ENCODE measurements at places on chromosomes 3 and 15.

DNA sequence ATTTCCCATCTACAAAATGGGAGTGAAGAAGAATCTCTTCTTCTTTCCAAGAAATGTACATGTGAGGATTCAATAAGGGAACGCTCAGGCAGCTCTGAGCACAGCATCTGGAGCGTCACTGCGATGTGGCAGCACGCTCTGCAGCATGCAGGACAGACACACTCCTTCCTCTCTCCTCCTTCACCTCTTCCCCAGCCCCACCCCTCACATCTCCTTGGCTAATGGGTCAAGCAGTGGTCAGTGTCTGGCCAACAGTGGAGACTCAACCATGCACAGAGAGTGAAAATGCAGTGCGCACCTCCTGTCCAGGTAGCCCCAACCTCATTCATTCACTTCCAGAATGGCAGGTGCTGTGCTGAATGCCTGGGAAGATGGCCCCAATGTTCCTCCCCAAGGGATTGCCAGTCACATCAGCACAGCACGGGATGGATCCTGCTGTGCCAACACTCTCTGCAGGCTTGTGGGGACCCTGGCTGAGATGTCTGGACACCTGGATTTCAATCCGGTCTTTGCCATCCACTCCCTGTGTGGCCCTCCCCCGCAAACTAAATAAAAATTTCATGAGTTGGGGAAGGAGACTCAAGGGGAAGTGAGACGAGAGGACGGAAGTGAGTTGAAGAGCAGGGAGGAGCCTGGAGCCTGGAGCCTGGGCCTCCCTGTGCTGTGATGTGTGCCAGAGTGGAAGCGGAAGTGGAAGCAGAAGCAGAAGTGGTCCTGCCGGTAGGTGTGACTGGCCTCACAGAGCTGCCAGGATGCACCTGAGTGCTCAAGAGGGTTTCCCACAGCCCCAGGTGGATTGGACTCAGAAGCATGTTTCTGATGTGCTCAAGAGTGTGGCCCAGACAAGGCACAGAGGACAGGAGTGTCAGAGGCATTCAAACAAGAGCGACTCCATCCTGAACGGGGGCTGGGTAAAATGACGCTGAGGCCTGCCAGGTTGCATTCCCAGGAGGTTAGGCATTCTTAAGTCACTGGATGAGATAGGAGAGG, 163.9 kb downstream of the SMAD6 start:
- no peaks in the 10 kb centered on the region for H3K36me3 ChIP-seq
- H3K4me1 ChIP-seq, result no peaks in the 10 kb centered on the region
- H3K27me3 ChIP-seq, result no peaks in the 10 kb centered on the region
- no peak overlapping the region for H3K27ac ChIP-seq
- no peak overlapping the region for H3K4me3 ChIP-seq
- no peak for DNase-seq

- H3K27me3 ChIP-seq, result no peaks in the 10 kb centered on the region
- no peak overlapping the region for H3K4me3 ChIP-seq
- peaks cover 12% of the 10 kb centered on the region for H3K4me1 ChIP-seq
- DNase-seq, result no peak
- no peak overlapping the region for H3K27ac ChIP-seq
- H3K36me3 ChIP-seq, result no peaks in the 10 kb centered on the region
These were observed 49.0 kb downstream of the CLDN11 start for GRCh38 chr3:170467571-170468147.

- H3K27me3 ChIP-seq, result no peaks in the 10 kb centered on the region
- no peaks in the 10 kb centered on the region for H3K36me3 ChIP-seq
- no peak for DNase-seq
- H3K4me3 ChIP-seq, result no peak overlapping the region
- no peak overlapping the region for H3K27ac ChIP-seq
- H3K4me1 ChIP-seq, result no peaks in the 10 kb centered on the region
These were observed 29.6 kb upstream of the TLE3 start for GRCh38 chr15:70127288-70127746.

DNA sequence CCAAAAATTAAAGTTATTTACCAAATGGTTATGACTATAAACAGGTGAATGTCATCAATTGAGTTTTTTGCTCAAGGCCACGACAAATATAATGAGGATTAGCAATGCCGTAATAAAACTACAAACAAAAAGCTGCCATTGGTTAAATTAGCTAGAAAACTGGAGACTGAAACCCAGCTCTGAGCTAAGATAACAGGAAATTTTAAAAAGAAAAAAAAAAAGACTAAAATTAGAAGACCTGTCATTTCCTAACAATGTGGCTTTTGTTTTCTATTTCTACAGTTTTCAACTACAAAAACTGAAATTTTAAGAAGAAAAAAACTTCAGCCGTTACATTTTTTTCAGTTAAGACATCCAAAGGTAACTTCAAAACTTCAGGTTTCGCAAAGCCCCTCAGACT, 9.7 kb downstream of the SLC12A6 start:
- no peak overlapping the region for H3K4me3 ChIP-seq
- no peak for DNase-seq
- H3K27me3 ChIP-seq, result no peaks in the 10 kb centered on the region

GRCh38 chr3:4852780-4853748, 126.2 kb upstream of the BHLHE40 start:
- H3K4me1 ChIP-seq, result no peaks in the 10 kb centered on the region
- no peak overlapping the region for H3K4me3 ChIP-seq
- no peaks in the 10 kb centered on the region for H3K36me3 ChIP-seq

DNA sequence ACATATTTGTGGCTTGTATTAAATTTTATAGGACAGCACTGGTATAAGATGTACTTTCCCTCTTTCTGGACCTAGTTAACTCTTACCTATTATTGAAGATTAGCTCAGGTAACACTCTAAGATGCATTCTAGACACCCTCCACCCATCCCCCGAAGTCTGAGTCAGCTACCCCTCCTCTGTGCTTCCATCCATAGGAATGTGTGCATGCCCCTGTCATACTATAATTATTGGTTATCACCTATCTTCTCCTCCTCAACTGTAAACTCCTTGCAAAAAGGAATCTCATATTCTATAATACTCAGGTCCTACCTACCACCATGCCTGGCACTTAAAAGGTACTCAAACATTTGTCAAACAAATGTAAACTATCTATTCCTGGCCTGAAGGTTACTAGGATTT, 3.0 kb downstream of the PEAK1 start:
- H3K4me1 ChIP-seq, result no peaks in the 10 kb centered on the region
- no peaks in the 10 kb centered on the region for H3K36me3 ChIP-seq
- DNase-seq, result no peak
- H3K27ac ChIP-seq, result no peak overlapping the region

- no peak overlapping the region for H3K27ac ChIP-seq
- H3K36me3 ChIP-seq, result no peaks in the 10 kb centered on the region
- H3K4me3 ChIP-seq, result no peak overlapping the region
- no peak for DNase-seq
These were observed 1.2 kb upstream of the FEZF2 start for GRCh38 chr3:62374341-62375218.

DNA sequence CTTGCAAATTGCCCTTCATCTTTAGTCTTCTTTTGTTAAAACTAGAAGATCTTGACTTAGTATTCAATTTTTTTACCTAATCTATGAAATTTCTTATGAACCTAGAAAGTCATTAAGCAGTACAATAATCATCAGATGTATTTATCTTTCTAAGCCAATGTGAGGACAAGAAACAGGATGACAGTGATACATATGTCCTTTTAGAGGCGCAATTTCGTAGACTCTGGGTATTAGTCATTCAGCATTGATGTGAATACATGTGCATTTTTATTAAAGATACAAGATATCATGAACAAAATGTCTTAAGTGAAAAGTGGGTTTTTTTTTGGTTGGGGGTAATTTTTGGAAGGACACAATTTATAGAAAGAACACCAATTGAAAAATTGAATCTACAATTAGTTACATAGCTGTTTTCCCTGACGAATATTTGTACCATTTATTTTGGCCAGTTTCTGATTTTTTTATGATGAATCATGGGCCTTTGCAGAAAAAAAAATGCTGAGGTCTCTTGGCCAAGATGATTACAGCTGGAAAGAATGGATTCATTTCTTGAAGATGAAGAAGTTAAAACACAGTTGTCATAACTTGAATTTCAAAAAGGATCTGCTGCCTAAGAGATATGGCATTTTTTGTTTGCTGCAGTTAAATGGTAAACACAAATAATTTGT, 48.9 kb upstream of the AGTR1 start:
- H3K4me1 ChIP-seq, result no peaks in the 10 kb centered on the region
- no peaks in the 10 kb centered on the region for H3K27me3 ChIP-seq
- no peak overlapping the region for H3K27ac ChIP-seq
- H3K4me3 ChIP-seq, result no peak overlapping the region
- H3K36me3 ChIP-seq, result no peaks in the 10 kb centered on the region
- no peak for DNase-seq

DNA sequence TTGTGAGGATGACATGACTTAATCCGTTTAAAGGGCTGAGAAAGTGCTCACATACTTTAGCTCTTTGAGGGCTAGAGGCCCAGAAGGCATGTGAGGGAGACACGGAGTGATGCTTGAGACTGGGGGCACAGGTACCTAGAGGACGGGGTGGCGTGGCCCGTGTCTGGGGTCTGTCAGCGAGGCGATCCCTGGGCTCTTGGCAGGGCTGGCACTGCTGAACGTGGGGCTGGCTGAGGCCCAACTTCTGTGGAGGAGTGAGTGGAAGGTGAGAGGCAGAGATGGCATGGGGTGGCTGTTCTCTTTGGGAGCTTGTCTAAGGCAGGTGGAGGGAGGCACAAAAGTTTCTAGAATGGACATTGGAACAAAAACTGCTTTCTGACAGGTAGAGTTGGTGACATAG, 9.5 kb downstream of the SEMA4B start:
- no peaks in the 10 kb centered on the region for H3K27me3 ChIP-seq
- H3K4me3 ChIP-seq, result no peak overlapping the region
- peak overlapping the region; percentile 10 for H3K27ac ChIP-seq
- H3K36me3 ChIP-seq, result no peaks in the 10 kb centered on the region
- no peak for DNase-seq

DNA sequence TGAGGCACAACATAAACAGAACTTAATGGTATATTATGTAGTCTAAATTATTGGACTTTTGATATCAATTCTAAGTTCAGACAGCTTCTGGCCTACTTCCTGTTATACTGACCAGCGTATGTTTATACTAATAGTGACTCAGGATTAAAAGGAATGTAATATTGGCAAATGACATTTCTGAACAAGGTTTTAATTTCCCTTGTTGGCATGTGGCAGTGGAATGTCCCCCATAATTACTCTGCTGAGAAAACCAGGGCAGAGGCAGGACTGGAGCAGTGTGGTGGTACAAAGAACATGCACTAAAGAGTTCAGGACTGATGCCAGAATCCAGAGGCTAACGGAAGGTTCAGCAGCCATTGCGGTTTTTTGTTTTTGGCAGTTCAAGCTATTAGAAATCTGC, 184.0 kb downstream of the KCNAB1 start:
- no peaks in the 10 kb centered on the region for H3K27me3 ChIP-seq
- H3K27ac ChIP-seq, result no peak overlapping the region
- no peak for DNase-seq
- H3K4me1 ChIP-seq, result no peaks in the 10 kb centered on the region

DNA sequence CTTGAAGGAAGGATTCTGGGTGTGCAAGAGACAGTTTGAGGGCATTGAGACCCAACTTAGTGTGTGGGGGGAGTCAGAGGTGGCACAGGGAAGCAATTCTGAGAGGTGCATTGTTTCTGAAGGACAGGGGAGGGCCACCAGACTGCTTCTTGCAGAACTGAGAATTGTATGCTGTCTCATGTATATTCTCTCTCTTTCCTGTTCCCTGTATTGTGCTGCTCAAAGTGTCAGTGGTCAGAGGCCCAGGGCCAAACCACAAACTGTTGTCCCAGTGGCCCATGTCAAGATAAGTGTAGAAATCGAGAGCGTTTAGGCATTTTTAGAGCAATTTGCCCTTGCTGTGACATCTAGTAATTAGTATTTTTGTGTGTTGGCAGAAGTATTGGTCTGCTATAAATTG, 567.1 kb downstream of the EDEM1 start:
- H3K27ac ChIP-seq, result no peak overlapping the region
- no peaks in the 10 kb centered on the region for H3K4me1 ChIP-seq
- no peaks in the 10 kb centered on the region for H3K36me3 ChIP-seq
- DNase-seq, result no peak
- H3K27me3 ChIP-seq, result no peaks in the 10 kb centered on the region
- no peak overlapping the region for H3K4me3 ChIP-seq

DNA sequence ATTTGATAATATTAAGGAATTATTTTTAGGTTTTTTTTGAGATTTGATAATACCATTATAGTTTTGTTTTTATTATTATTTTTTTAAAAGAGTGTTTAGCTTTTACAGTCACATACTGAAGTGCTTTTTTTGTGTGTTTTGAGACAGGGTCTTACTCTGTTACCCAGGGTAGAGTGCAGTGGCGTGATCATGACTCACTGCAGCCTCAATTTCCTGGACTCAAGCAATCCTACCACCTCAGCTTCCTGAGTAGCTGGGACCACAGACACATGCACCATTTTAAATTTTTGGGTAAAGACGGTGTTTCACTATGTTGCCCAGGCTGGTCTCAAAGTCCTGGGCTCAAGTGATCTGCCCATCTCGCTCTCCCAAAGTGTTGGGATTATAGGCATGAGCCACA, 73.0 kb downstream of the SUMF1 start:
- H3K4me3 ChIP-seq, result no peak overlapping the region
- H3K36me3 ChIP-seq, result no peaks in the 10 kb centered on the region
- no peaks in the 10 kb centered on the region for H3K4me1 ChIP-seq
- H3K27me3 ChIP-seq, result no peaks in the 10 kb centered on the region
- no peak overlapping the region for H3K27ac ChIP-seq

GRCh38 chr3:187567661-187568121, 102.5 kb downstream of the SST start:
- H3K27me3 ChIP-seq, result no peaks in the 10 kb centered on the region
- DNase-seq, result no peak
- no peak overlapping the region for H3K27ac ChIP-seq
- H3K4me1 ChIP-seq, result no peaks in the 10 kb centered on the region
- H3K36me3 ChIP-seq, result no peaks in the 10 kb centered on the region

GRCh38 chr15:57146506-57147201, 228.2 kb downstream of the TCF12 start:
- no peak overlapping the region for H3K27ac ChIP-seq
- H3K4me1 ChIP-seq, result peaks cover 5% of the 10 kb centered on the region

GRCh38 chr3:134037168-134037567, 7.4 kb upstream of the SLCO2A1 start:
- H3K27me3 ChIP-seq, result no peaks in the 10 kb centered on the region
- no peaks in the 10 kb centered on the region for H3K4me1 ChIP-seq
- H3K4me3 ChIP-seq, result no peak overlapping the region
- no peak overlapping the region for H3K27ac ChIP-seq

- no peaks in the 10 kb centered on the region for H3K4me1 ChIP-seq
- H3K4me3 ChIP-seq, result no peak overlapping the region
- H3K27me3 ChIP-seq, result no peaks in the 10 kb centered on the region
- no peaks in the 10 kb centered on the region for H3K36me3 ChIP-seq
- H3K27ac ChIP-seq, result no peak overlapping the region
These were observed 80.6 kb downstream of the OCA2 start for GRCh38 chr15:28018291-28019044.

DNA sequence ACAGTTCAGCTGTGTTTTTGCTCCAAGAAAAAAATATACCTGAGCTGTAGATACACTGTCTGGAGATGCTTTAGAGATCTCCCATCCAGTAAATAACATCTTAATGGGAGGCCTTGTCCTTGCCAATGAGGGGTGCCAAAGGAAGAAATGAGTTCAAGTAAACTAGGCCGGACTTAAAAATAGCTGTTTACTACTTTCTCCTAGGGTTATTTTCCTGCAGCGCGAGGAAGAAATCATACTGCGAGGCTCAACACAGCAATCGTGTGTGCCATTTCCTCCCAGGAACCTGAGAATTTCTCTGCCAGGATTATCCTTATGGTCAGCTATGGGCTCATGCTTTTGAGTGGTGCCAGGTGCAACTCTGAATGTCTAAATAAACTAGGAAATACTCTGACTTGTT, 71.9 kb downstream of the CMTM8 start:
- no peaks in the 10 kb centered on the region for H3K36me3 ChIP-seq
- H3K4me1 ChIP-seq, result no peaks in the 10 kb centered on the region
- DNase-seq, result no peak
- no peak overlapping the region for H3K4me3 ChIP-seq
- no peak overlapping the region for H3K27ac ChIP-seq
